Mesothelial cell of epicardium (in vitro differentiated cells): ENCODE measurements at places on chromosomes 5 and 9.
A peak's percentile ranks its signal among the peaks of the same experiment; 100 is the strongest.

- no peak for DNase-seq
Observed at GRCh38 chr5:167916261-167916691, 375.2 kb upstream of the WWC1 start.

- peak; percentile 22 for DNase-seq
Observed at GRCh38 chr5:161547738-161548486, 1.4 kb upstream of the GABRB2 start.

DNA sequence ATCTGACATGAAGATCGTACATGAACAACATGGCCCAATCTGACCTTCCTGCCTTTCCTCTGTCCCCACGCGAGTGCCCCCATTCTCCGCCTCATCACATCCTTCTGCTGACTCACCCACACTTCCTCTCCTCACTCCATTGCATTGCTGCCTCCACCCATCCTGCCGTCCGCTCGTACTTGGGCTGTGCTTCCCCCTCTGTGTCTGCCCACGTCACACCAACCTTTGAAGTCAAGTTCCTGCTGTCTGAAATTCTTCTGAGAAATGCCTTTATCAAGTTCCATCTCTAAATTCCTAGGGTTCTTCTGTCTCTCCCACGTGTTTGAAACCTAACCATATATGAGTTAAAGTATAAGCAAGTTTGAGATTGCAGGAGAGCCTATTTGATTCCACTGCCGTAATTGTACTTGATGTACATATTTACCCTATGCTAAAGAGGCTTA, 18.0 kb upstream of the STARD4 start:
- no peak for DNase-seq

DNA sequence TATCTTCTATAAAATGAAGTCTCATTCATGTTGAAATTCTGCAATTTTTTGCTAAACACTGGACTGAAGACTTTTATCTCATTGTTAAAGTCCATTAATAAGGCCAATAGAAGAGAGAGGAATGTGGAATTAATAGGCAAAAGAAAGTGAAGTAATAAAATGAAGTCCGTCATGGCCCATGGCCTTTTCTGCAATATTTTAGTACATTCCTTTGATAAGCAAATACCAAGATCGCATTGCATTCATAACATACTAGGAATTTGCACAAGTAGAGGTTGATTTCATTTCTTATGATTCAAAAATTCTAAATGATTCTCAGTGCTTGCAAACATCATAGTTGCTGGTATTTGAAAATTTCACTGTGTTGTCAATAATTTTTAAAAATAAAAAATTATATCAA, 664.0 kb downstream of the NR2F1-AS1 start:
- no peak for DNase-seq

GRCh38 chr5:31355337-31355736, 161.9 kb downstream of the CDH6 start:
- no peak for DNase-seq

DNA sequence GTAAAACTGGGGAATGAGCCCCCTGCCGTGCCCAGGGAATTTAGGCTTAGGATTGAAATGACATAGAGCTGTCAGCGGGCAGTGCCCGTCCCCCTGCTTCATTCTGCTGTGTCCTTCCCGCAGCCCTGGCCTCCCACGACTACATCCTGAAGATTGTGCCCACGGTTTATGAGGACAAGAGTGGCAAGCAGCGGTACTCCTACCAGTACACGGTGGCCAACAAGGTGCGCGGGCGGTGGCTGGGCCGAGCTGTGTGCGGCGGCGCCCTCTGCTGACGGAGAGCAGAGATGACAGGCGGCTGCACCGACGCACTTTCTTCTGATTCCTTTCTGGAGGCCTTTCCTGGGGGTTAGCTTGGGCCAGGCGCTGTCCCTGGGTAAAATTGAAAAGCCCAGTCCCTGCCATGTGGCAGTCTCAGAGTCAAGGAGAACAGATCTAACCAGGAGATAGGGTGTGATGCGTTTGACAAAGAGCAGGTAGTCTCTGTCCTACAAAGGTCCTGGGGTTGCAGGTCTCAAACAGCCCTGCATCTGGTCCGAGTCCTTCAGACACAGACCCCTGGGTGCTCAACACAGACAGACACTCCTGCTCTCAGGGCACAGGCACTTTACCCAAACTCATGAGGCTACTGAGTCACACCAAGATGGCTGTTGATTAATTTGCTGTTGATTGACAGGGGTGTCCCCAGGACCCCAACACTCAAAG, 26.8 kb upstream of the RPL26L1 start:
- peak; percentile 65 for DNase-seq

- no peak for DNase-seq
Observed at GRCh38 chr5:23029290-23029689, 176.1 kb upstream of the CDH12 start.
